ENCODE measurements at places on chromosomes 3 and 15.

- no peak for DNase-seq
These were observed 393.3 kb downstream of the TIGIT start for GRCh38 chr3:114687151-114687550.

GRCh38 chr3:177336873-177337450 is 139.7 kb upstream of the TBL1XR1 start:
- DNase-seq, result no peak

DNA sequence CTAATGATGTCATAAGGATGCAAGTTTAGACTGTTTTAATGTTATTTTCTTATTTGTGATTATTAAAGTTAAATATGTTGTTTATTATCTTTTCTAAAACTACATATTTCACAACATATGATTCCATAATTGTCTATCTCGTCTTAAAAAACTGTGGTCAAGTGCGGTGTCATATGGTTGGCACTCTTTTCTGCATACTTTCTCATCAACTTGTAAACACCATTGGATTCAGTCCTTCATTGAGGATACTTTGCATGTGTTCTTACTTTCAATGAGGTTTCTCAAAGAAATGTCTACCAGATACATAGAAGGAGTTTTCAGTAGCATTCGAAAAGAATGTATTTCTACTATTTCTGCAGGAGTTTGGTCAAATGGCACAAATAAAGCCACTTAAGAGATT is 22.0 kb upstream of the ALPK3 start:
- no peak for DNase-seq

DNA sequence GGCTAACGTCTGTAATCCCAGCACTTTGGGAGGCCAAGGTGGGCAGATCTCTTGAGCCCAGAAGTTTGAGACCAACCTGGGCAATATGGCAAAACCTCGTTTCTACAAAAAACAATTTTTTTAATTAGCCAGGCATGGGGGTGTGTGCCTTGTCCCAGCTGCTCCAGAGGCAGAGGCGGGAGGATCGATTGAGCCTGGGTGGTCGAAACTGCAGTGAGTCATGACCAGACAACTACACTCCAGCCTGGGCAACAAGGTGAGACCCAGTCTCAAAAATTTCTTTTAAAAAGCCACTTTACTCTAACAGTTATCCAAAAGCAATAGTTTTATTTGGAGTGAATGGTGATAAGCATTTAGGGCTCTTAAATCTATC is 12.5 kb downstream of the TRIM59 start:
- DNase-seq, result no peak

GRCh38 chr15:70424937-70425411 is 327.3 kb upstream of the TLE3 start:
- DNase-seq, result no peak

Measured in activated T-helper 1 cell treated with anti-CD3 and anti-CD28 coated beads, Interleukin-2, amount 50 U/mL, for 16 hours (primary cell).